DMS79 (cell line): ENCODE measurements at places on chromosomes 2 and 18.

DNA sequence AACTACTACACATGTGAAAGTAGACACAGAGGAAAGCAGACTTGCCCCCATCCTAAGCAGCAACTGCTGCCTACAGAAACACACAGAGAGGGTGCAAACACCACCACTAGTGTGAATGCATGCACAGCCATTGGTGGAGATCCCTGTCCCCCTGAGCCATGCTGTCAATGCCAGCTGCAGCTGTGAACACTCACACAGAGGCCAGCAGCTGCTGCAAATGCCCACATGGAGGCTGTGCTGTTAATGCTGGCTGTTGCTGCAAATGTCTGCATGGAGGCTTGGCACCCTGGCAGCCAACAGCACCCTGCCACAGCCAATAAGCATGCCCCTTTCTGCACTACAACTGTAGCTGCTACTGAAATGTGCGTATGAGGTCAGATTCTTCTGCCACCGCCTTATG is 355.0 kb downstream of the LNPK start:
- DNase-seq: no peak

- DNase-seq: no peak
These were observed 118.0 kb upstream of the TMEM200C start for GRCh38 chr18:6013171-6013810.

GRCh38 chr2:83378921-83379320 is 1080.2 kb downstream of the SUCLG1 start:
- DNase-seq: no peak

- DNase-seq: no peak
These were observed 77.9 kb downstream of the NRP2 start for GRCh38 chr2:205760157-205760556.

DNA sequence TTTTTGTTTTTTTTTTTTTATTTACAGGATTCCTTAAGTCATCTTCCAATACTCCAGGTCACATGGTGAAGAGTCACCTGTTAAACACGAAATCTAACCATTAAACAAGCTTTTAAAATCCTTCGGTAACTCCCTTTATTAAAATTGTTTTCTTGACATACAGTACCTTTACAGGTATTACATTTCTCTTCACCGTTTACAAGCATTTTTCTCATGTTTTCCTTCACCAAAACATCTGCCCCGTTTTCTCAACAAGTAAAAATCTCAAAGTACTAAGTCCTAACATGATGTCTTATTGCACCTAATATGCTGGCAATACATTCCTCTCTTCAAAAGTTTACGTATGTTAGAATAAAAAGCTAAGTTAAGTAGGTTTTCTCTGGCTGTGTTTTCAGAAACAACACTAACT is 1.1 kb downstream of the PUM2 start:
- DNase-seq: no peak

GRCh38 chr18:62524440-62525200 is 1.8 kb downstream of the ZCCHC2 start:
- peak; percentile 44 for DNase-seq

- DNase-seq: no peak
These were observed 64.2 kb upstream of the OTOF start for GRCh38 chr2:26542194-26542455.

DNA sequence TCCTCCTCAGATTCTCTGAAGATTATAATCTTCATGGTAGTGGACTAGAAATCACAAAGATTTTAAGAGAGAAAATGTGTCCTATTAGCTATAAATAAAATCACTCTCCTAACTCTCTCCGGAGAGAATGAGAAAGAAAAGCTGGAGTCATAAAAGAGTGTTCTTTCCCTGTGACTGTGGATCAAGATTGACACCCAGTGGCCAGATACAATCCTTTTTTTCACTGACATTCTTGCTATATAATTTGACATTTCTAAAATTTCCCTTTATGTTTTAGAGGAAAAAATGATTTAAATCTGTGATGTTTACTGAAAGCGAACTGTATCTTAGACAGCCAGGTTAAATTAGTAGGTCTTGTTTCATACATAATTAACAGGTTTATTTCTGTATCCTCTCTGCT is 35.4 kb upstream of the LRP2 start:
- DNase-seq: no peak

DNA sequence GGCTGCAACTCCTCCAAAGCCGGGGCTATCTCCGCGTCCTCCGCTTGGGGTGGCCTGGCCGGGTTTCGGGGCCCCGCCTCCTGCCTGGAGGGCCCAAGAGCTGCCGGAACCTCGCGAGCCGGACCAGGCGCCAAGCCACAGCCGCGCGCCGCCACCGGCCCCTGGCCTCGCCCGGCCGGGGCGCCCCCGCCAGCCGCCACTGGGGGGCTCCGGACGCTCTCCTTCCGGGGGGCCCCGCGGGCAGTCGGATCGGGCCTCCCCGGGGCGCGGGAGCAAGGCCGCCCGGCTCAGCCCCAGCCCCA is 17.4 kb upstream of the HAAO start:
- DNase-seq: no peak

GRCh38 chr2:109432421-109432820 is 181.3 kb downstream of the SEPTIN10 start:
- DNase-seq: no peak
